GF-D8 (cell line): ENCODE measurements at places on chromosomes 16 and 17.

DNA sequence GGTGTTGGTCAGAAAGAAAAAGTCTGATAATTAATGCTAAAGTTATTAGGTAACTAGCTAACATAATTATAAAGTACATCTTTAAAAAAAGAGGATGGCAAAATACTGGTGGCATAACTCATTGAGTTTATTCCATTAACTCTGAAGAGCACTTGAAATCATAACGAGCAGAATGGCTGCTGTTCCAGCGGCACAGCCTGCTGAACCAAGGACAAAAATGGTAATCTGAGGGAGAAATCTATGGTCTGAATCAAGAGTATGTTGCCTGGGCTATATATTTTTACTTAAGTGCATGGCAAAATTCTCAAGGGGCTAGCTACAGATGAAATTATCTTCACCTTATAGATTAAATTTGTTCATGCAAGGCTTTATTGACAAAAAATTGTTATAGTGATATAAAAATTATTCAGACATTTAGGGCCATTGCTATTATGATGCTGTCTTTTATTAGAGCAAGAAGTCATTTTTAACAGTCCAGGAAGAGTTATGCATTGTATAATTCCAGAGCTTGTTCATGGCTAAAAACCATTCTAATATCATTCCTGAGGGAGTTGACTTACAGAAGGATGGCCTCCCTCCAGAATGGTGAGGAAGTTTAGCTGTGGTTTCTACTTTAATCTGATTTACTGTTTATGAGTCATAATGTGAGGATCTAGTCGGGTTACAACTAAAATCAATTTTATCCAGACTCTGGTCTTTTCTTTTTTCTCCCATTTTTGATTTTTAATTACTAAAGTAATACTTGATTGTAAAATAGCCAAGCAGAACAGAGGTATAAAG is 41.4 kb upstream of the ANKFN1 start:
- DNase-seq: no peak

- no peak for DNase-seq
Measured at GRCh38 chr17:8441690-8442089, 6.0 kb downstream of the NDEL1 start.

DNA sequence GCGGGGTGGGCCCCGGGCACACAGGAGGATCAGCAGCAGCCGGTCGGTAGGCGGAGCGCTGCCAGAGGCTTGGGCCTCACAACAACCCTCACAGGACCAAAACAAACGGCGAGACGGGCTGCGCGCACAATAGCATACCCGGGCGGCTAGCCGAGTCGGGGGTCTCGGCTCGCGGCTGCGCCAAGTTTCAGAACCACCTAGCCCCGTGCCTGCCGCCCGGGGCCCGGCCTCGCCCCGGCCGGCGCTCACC is 732 bp downstream of the ULK2 start:
- DNase-seq: no peak

DNA sequence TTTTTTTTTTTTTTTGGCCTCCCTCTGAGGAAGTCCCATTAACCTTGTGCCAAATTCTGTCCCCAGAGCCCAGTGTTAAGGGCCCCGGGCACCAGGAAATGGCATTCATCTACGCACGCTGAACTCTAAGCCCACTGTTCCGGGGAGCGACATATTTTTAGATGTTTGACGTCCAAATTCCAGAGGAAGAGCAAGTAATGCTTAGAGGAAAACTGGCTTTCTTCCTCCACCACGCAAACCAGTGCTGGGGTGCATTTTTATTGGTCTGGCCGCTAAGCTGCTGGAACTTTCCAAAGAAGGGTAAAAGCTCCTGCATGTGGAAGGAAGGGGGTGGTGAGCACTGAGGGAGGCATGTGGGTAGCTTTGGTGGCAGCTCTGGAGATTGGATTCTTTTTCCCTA is 8.3 kb downstream of the WFDC1 start:
- no peak for DNase-seq

DNA sequence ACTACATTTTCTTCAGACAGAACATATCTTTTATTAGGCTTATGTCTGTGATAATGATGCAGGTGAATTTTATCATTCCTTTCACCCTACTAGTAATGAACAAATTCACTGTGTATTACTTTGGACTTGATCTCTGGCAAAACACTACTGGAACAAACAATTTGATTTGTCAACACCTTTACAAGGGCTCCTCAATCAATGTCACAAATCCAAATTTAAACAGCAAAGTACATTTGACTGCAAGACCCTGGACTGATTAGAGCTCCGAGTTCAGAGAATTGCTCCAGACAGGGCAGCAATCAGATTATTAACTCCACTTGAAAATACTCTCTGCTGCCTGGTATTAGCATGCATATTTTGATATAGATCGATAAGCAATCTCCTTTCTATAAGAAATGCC is 547.6 kb upstream of the SALL1 start:
- no peak for DNase-seq

DNA sequence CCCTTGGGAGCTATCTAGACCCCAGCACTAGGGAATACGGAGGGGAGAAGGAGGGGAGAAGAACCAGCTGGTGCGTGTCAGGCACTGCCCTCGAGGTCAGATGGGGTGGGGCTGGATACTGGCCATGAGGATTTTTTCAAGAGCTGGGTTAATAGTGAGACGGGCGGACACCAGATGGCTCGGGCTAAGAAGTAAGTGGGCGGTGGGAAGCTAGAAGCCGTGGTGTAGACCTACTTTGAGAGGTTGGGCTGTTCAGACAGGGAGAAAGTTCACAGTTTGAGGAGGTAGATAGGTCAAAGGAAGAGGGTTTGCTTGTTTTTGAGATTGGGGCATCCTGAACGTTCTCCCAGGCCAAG is 303.8 kb downstream of the SEC14L1 start:
- DNase-seq: no peak

DNA sequence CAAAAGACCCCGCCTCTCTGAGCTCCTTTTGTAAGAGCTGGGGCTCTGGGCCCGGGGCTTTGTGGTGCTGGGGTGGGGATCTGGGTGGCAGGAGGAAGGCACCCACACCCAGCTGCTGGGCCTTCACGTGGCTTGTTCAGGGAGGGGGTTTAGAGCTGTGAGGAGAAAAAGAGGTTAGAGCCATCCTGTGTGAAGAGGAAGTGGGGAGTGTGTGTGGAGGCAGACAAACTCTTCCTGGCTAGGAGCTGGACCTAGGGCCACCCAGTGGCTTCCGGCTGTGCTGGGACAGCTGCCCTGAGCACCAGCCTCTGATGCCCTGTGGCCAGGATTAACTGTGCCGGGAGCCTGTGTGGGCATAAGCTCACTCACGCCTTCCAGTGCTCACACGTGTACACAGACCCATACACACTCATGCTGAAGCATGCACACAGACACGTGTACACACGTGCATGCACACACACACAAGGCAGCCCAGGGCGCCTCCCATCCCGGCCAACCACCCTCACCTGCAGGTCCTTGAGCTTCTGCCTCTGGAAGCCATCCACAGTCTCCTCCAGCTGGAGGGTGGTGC is 7.4 kb downstream of the CIBAR2 start:
- peak; percentile 13 for DNase-seq

- DNase-seq: no peak
Measured at GRCh38 chr17:69851736-69852135, 223.3 kb upstream of the KCNJ16 start.

GRCh38 chr16:15958703-15959348 is 9.4 kb downstream of the ABCC1 start:
- no peak for DNase-seq

- no peak for DNase-seq
Measured at GRCh38 chr17:73799781-73800627, 155.8 kb upstream of the SDK2 start.

GRCh38 chr17:58109197-58109596 is 26.0 kb downstream of the DYNLL2 start:
- DNase-seq: no peak

DNA sequence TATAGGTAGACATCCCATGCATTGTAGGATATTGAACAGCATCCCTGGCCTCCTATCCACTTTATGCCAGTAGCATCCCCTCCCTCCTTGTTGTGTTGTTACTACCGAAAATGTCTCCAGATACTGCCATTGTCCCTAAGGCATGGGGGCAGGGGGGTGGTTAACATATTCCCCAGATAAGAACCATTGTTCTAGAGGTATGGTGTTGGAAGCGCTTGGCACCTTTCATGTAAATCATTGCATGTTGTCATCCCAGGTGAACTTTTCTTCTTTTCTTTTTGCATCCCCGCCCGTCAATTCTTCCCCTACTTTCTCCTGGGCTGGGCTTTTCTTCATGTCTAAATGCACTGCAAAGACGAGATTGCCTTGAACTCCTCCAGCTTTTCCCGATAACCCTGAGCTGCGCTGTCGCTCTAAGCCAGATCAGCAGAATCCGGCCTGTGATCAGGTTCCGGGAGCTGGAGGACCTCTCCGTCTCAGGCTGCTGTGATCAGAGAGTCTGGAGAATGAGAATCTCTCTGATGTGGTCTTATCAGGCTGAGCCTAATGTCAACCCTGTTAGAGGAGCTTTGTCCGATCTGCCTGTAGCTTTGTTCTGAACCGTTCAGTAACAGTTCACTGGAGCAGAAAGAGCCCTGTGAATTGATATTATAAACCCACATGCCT is 76.2 kb downstream of the RBFOX1 start:
- DNase-seq: no peak

DNA sequence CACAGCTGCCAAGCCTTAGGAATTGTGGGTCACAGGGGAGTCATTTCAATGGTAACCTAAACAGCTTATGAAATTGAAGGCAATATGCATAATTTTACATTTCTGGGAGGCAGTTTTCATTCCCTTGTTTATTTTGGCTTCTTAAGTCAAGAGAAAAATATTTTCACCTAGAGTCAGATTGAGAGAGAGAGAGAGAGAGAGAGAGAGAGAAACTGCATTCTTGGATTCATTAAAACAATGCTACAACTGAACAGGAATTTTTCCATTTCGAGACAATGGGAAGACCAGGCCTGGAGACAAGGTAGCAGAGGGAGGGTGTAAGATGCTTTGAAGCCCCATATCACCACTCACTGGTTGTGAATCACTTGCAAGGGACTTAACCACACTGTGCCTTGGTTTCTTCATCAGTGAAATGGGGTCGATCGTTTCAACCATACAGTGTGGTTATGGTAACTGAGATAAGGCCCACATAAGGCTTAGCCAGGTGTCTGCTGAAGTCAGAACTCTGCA is 224.7 kb upstream of the IRX3 start:
- DNase-seq: no peak
